Heart left ventricle (tissue), 16 donors: ENCODE measurements at places on chromosomes 3 and 15.

DNA sequence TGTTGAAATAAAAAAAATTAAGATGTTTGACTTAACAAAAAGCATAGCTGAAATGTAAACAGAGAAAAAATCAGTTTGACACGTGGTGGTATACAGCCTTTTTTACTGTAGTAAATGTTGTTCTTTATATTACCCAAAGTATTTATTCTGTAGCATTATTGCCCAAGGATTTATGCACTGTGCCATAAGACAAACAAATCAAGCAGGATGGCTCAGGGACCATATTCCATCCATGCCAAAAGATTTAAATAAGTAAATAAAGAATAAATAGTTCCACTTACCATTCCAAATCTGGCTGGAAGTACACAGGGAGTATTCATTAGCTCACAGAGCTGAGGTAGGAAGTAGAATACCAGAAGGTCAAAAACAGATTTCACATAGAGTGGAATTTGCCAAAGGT, 666.7 kb upstream of the CADM2 start:
- no peak for DNase-seq

GRCh38 chr3:29079358-29079757, 201.5 kb upstream of the RBMS3 start:
- no peak for DNase-seq

GRCh38 chr15:53324061-53324460, 435.4 kb downstream of the WDR72 start:
- DNase-seq: no peak

GRCh38 chr3:185983495-185984141, 45.8 kb upstream of the TRA2B start:
- DNase-seq: peak; percentile 61

DNA sequence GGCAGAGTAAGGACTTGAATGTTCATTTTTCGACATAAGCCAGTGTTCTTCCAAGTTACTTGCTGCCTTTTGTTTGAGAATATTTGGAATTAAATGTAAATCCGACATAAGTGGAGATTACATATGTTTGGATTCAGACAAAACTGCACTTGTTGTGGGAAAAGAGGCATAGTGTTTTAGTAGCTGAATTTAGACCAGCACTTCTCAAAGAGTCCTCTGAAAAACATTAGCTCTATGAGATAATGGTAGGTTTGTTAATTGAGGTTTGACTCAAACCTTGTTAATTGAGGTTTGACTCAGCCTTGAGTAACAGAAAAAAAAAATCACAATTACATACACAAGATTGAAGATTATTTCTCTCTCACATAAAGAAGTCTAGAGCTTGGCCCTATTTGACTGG, 132.5 kb downstream of the NSUN3 start:
- no peak for DNase-seq

DNA sequence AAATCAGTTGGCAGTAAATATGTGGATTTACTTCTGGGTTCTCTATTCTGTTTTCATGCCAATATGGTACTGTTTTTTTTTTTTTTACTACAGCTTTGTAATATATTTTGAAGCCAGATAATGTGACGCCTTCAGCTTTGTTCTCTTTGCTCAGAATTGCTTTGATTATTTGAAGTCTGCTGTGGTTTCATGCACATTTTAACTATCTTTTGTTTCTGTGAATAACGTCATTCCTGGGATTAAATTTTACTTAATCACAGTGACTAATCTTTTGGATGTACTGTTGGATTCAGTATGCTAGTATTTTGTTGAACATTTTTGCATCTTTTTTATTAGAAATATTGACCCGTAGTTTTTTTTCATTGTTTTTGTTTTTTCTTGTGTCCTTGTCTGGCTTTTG, 576.5 kb downstream of the ZNF385D start:
- DNase-seq: no peak
